ENCODE measurements at places on chromosomes 1 and 21. TPM values are rescaled to one million over a fixed set of nuclear protein-coding genes. Genes with fewer than 3 reads are reported as not detected.

STYXL2 gene
- 0.38 TPM for total RNA-seq

GJB3 gene
- total RNA-seq: 8.8 TPM

F13B gene
- total RNA-seq: not detected

ITLN2 gene
- not detected for total RNA-seq

PRR9 gene
- total RNA-seq: not detected

NEK2 gene
- total RNA-seq: 0.35 TPM

GRCh38 chr1:108732398-108732797 lies 14.1 kb upstream of the STXBP3 start:
- no peak for DNase-seq

DNA sequence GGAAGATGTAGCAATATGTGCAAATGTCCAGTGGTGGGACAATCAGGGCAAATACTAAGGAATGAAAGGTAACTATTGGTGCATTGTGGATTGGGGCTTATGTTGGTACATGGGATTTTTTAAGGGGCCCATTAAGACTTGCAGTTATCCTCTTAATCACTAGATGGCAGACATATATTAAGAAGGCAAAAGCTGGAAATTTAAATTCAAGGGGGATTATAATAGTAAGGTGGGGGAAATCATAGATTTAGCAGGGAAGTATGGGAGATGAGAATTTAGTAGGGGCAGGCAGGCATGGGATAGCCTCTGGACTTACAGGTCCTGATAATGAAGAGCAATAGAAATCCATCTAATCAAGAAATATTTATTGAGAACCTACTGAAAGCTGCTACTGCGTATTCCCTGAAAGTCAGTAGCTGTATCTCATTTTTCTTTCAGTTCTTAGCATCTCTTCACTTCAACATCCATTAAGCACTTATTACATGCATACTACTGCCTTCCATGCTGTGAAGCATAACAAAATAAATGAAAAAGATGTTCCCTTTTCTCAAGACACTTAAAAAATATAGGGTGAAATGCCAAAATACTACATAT lies 251.8 kb downstream of the CRB1 start:
- DNase-seq: no peak

DNA sequence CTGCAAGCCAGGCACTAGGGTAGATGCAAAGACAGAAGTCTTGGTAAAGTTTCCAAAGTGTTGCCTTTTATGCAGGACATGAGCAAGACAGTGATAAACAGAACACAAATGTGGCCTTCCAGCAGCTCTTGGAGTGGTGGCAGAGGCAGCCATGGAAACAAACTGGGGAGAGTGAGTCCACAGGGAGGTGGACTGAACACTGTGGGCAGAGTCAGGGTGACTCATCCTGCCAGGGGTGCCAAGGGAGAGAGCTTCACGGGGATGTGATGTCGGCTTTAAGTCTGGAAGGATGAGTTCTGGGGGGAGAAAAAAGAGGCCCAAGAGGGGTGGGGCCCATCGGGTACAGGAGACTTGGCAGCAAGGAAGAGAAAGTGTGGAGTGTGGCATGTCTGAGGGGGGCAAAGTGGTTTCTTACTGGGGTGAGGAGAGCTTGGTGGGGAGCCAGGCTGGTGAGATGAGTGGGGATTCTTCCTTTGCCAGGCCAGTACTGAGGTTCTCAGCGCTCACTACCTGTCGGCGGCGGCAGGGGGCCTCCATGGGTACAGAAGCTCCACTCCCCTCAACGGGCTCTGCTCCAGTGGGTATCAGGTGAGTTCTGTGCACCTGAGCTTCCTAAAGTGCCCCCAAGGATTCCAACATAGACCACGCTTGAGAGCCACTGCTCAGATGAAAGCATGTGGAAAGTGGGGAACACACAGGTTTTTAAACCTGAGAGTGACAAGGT lies 41.8 kb downstream of the KIAA0040 start:
- no peak for DNase-seq

GRCh38 chr1:98054786-98055185 lies 134.0 kb upstream of the DPYD start:
- DNase-seq: no peak

DNA sequence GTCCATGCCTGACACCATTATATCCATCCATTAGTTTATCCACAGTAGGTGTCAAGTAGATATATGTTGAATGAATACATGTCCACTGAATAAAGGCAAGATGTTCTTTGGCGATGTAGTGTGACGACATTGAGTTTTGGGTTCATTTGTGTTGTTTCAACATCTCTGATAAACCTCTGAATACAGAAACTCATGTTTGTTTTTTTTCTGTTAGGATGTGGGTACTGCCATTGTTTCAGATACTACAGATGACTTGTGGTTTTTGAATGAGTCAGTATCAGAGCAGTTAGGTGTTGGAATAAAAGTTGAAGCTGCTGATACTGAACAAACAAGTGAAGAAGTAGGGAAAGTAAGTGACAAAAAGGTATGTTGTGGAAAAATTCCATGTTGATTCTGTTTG lies 28.1 kb downstream of the MDM4 start:
- no peak for DNase-seq

GRCh38 chr1:187047298-187047697 lies 218.5 kb downstream of the PLA2G4A start:
- no peak for DNase-seq

DNA sequence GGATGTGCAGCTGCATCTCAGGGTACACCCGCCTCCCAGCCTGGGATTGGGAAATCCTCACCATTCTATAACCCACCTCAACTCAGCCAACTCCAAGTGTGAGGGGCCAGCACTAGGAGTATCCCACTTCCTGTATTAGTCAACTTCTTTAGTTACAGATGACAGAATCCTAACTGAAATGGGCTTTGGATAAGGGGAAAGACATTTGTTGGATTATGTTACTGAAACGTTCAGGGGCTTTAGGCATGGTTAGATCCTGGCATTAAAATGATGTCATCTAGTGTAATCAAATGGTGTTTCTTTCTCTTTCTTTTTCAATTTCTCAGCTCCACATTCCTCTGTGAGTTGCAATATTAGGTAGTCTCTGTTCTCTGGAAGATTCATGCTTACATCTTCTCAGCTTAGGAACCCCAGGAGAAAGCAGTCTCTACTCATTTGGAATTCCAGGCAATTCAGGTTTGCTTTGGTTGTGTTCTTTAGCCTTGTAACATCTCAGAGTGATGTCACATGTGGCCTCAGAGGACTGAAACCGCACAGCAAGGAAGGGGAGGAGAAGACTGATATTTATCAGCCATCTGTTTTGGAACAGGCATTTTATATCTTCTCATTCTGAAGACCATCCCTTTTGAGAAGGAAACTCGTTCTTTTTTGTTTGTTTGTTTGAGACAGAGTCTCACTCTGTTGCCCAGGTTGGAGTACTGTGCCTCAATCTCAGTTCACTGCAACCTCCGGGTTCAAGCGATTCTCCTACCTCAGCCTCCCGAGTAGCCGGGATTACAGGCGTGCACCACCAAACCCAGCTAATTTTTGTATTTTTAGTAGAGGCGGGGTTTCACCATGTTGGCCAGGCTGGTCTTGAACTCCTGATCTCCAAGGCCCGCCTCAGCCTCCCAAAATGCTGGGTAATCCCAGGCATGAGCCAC lies 18.9 kb upstream of the TMEM54 start:
- no peak for DNase-seq

- DNase-seq: no peak
Measured at GRCh38 chr1:232921381-232921780, 29.0 kb upstream of the NTPCR start.

DNA sequence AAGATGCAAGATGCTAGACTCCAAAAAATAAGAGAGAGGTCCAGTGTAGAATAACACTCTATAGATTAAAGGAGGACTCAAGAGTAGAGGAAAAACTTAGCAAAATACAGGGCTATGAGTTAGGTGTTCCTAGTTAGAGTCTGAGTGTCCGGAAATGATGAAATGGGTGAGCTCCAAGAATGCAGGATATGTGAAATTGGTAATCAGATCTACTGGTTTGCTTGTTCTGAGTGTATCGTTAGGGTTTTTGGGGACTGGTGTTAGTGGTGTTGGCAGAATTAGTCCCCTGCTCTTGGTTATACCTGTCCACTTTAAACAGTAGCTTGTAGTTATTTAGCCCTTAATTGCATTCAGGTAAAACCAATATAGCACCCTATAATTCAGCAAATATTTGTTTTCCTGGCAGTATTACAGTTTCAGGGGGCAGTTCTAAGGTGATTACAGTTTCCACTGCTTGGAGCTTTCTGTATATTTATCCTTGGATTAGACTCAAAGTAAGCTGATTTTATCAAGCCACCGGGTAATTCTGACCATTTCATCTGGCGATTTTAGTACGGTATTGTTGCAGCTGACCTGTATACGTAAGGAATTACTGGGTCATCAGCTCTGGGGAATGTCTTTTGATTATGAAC lies 332.7 kb downstream of the CHRM3 start:
- no peak for DNase-seq

DNA sequence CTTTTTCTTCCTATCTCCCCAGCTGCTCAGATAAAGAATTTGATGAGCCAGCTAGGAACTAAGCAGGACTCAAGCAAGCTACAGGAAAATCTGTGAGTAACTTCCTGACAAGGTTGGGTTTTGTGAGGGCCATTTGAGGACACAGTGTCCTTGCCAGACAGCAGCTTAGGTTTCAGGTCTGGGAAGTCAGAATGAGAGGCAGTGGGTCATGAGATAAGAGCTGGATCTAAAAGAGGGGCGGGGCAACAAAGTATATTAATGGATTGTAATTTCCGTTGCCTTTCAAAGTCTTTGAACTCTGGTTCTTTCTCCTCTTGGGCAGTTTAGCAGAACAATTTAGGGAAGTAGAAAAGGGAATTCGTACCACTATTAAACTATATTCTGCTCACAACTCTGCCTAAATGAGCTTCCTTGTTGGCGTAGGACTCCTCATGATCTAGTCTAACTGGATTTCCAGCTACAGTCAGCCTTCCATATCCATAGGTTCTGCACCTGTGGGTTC lies 16.6 kb downstream of the STX12 start:
- no peak for DNase-seq

DNA sequence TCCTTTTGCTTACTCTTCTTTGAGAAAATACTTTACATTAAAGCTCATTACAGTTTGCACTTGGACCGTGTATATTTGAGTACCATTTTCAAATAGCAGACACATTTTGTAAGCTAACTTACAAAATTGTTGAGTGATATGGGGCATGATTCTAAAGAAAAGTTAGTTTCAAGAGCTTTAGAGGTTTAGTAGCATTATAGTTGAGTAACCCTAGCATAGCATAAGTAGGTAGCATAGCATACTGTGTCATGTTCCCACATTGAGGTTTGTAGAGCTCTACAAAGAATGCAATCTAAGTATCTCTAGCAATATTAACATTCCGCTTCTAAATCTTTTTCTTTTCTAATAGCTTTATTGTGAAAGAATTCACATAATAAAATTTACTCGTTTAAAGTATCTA lies 92.0 kb downstream of the ITSN1 start:
- DNase-seq: no peak

DNA sequence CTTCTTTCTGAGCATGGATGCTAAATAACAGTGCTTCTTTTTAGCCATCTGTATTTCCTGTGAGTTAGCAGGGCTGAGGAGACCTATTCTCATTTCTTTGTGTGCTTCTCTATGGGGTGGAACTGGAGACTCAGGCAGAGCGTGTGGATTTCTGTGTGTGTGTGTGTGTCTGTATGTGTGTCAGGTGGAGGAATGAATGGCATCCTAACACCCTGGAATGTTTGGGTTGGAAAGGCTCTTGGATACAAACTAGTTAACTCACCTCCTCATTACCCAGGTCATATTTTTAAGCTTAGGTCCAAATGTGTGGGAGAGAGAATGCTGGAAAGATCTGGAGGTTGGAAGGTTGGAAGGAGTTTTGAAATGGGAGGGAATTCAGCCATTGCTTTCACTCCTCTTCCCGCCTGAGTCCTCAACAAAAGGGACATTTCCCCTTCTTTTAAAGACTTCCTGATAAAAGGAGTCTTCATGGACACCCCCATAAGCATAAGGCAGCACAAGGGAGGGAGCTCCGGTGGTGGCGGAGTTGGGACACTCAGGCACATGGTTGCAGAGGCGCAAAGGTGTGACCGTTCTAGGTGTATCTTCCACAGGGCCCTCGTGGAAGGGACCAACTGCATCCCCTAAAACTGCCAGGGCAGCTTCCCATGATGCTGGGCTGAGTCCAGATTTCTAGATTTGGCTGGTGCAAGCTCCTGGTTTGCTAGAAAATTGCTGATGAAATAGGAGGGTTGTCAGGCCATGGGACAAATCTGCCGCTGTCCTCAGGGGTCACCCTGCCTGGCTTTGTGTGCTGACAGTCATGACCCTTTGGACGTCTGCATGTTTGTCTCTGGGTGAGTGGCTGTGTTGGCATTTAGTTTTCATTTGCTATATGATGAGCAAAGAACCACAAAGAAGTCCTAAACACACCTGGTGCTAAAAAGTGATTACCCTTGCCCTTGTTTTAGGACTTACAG lies 37.6 kb downstream of the MTARC1 start:
- DNase-seq: no peak

GRCh38 chr1:213439703-213440102 lies 388.7 kb downstream of the RPS6KC1 start:
- DNase-seq: no peak

DNA sequence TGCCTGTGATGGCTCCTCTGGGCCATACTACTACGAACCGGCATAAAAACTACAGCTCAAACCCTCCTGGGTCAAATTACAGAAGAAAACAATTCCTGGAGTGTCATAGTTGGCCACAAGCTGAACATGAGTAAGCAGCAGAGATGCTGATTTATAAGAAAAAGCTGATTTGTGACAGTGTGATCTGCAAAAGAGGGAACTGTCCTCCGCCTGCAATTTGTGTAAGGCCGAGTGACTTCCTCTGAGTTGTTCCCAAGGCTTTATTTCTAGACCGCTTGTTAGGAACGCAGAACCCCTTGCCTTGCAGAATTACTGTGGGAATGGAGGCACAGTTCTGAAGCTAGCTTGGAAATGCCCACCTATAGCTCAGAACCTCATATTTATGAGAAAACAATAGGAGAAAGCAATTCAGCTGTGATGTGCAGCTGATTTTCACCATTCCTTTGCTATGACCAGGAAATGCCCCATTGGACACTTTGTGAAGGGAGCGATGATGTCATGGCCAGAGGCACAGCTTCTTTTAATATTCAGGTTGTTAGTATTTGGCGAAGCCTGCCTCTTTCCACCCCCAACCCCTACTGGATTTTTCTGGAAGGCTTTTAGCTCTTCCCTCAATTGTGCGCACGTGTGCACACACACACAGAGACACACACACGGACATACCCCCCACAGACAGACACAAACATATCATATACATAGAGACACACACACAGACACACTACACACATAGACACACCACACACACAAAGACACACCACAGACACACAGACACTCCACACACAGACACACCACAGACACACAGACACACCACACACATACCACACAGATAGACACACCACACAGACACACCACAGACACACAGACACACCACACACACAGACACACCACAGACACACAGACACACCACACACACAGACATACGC lies 47.6 kb downstream of the IER5 start:
- no peak for DNase-seq

DNA sequence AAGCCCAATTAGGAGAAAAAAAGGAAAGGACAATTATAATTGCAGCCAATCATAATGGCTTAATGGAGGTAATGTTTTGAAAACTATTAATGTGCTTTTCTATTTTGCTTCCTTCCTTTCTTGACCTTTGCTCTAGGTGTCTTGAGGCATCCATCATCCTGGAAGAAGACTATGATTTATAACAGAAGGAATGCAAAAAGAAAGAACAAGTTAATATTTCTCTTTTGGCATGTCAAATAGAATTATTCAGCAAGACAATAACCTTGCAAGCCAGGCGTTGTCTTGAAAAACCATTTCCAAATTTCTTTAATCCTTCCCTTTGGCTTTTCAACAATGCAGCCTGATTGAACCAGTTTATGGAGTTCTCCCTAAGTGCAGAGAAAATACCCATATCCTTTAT lies 107.7 kb upstream of the USP24 start:
- no peak for DNase-seq
